GM12892 (cell line): ENCODE measurements at places on chromosomes 6 and 20.

- no peak for DNase-seq
Observed at GRCh38 chr6:54070025-54070424, 41.2 kb upstream of the MLIP start.

GRCh38 chr6:1013656-1014430 lies 298.1 kb upstream of the FOXQ1 start:
- no peak for DNase-seq

GRCh38 chr6:14038467-14039437 lies 78.8 kb upstream of the CD83 start:
- DNase-seq: no peak

- DNase-seq: no peak
Observed at GRCh38 chr6:165204807-165205545, 104.4 kb downstream of the C6orf118 start.

DNA sequence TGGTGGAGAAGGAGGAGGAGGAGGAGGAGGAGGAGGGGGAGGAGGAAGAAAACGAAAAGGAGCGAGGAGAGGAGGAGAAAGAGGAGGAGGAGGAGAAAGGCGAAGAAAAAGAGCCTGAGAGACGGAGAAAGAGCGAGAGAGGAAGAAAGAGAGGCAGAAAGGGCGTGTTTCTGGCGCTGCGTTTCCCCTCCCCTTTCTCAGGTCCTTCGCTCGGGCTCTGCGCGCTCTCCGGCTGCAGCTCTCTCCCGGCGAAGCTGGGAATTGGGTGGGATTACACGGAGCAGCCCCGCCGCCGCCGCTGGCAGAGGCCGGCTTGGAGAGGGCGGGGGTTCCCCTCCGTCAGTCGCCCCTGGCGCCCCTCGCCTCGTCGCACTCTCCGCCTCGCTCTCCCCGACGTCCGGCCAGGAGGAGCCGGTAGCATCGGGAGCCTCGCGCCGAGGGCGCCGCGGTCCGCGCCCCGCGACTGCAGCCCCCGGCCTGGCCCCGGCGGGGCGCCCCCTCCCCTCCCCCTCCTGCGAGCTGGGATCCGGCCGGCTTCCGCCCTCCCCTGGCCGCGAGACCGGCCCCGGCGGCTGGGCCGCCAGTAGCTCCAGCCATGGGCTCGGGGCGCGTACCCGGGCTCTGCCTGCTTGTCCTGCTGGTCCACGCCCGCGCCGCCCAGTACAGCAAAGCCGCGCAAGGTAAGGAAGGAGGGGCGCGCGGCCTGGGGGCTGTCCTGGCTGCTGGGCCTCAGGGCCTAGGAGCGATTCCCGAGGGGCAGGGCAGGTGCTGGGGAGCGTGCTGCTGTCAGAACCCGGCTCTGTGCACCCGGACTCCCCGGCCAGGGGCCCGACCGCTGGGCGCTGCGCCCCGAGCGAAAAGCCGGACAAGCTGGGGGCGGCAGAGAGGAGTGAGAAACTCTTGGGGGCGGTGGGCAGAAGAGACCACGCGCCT lies at the start of gene SCUBE3:
Gene SCUBE3, plus strand, starts transcription at position 133 of the 933 bp plus-strand sequence. Its CDS starts 463 bp downstream, at position 596.
- DNase-seq: peak; percentile 55

DNA sequence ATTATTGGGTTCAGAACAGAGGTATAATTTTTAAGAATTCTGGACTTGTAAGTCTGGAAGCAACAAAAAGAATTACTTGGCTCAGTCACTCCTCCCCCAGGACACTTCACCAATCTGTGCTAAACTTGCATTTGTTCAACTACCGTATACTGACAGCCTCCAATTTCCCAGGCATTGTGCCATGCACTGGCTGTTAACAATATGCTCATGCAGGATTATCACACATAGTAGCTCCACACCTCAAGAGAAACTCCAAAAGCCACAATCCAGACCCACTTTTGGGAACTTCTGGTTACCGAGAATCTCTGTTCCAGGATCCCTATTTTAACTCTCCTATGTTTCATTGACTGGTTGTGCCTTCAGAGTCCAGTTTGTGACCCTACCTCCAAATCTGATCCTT lies 7.7 kb downstream of the ADGRF1 start:
- no peak for DNase-seq

- no peak for DNase-seq
Observed at GRCh38 chr6:130211691-130212090, 11.1 kb downstream of the SAMD3 start.
